ENCODE measurements at places on chromosomes 2 and 18.

- no peak for DNase-seq
These were observed 103.9 kb upstream of the FHL2 start for GRCh38 chr2:105502625-105503334.

DNA sequence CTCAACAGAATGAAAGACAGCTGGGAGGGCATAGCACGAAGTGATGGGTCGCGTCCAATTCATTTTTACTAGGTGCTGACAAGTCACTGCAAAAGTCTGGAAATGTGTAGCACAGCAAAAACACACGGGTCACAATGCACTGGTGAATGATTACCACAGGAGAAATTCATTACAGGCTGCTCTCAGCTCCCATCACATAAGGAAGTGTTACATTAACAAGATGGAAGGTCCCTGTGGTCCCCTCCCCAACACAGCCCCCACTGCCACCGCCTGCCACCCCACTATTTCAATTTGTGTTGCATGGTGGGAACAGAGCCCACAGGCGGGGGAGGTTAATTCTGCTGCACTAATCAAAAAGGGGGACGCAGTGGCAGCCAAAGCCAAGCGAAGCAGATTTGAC, 122.8 kb downstream of the NRP2 start:
- DNase-seq = no peak

GRCh38 chr2:172877826-172878225, 142.2 kb downstream of the RAPGEF4 start:
- DNase-seq = no peak

DNA sequence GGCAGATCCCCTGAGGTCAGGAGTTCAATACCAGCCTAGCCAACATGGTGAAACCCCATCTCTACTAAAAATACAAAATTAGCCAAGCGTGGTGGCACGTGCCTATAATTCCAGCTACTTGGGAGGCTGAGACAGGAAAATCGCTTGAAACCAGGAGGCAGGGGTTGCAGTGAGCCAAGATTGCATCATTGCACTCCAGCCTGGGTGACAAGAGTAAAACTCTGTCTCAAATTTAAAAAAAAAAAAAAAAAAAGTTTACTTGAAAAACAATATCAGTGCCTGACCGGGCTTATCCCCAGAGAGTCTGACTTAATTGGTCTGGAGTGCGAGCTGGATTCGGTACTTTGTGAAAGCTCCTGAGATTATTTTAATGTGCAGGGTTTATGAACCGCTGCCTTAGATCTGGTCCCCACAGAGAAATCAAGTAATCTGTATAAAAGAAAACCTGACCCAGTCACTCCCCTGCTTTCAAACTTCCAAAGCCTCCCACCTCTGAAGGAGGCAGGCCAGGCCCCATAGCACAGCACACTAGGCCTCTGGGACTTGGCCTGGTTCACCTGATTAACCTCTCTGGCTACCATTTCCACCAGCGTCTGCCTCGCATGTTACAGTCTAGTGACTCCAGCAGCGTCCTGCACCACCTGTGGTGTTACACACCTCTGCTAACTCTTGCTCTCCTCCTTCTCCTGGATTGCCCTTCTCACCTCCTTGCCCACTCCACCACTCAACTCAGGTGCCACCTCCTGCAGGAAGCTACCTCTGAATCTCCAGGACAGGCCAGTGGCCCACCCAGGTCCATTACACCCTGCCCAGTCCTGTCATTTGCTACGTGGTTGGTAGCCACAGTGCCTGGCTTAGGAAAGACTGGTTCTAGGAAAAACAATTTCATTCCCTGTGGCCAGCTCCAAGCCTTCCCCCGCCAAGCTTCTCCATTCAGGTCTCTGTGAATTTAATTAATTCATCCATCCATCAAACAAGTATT, 114.3 kb upstream of the PPP1CB start:
- DNase-seq = no peak

DNA sequence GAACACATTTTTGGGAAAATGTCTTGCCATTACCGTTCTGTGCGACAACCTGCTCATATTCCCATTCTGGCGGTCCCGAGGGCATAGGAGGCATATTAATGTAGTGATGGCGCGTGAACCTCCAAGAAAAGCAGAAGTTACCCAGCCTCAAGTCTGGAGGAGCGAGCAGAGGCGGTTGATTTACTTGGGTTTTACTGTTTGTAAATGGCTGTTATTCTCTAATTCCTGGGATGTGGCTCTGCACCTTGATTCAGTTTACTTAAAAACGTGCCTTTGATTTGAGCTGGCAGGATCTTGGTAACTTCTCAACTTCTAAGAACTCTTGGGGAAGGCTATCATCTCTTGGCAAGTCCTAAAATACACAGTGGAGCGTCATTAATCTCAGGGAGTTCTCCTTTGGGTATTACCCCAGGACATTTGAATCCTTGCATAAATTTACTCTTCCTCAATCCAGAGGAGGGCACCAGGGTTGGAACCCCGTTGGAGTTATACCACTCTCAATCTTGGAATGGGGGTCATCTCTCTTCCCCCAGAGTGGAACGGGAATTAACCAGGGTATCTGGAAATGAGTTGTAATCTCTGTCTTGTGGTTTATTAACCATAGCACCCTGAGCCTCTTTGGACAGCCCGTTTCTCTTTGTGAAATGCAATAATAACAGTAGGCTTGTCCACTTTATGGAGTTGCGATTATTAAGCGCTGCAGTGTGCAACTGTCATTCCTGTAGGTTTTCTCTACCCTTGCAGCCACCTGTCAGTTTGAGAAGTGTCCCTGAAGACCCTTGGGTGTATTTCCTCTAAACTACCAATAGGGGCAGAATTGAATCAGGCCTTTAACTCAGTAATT, 2.1 kb downstream of the HK2 start:
- no peak for DNase-seq

DNA sequence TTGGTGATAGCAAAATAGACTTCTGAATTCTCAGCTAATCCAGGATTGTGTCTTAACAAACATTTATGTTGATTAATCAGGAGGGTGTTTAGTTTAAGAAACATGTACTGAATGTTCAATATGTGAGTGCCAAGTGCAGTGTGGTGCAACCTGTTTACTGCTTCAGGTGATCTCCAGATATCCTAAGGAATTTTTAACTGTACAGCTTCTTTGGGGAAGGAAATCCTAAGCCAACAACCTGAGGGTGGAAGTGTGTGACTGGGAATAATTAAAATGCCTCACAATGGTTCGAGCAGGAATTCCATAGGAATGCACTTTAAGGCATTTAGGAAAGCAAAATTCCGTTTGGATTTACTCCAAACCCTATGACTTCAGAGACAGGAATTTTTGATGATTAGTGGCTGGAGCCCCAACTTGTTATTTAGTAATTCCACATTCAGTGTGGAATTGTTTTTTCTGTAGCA, 16.4 kb downstream of the CRIM1 start:
- DNase-seq = no peak

- DNase-seq = no peak
These were observed 73.9 kb downstream of the KYNU start for GRCh38 chr2:142951190-142952007.

Data from stimulated activated CD8-positive, alpha-beta memory T cell treated with anti-CD3 and anti-CD28 coated beads, Interleukin-4, amount 100 ng/mL, for 1 hour (primary cell).